ENCODE measurements at places on chromosomes 11 and 22.
A peak's percentile ranks its signal among the peaks of the same experiment; 100 is the strongest.

DNA sequence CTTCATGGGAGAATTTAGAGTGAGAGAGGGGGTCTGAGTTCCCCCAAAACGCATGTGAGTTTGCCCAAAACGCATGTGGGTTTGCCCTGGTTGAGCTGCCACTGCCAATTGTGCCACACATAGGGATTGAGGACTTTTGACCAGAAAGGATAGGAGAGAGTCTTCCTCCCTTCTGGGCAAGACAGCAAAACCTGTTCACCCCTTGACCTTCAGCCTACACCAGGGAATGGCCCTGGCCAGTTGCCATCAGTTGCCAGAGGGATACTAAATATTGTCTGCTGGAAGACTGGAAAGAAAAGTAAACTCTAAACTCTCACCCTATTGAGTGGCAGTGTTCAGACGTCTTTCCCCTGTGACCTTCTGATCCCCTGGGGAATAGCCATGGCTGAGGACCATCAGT, 363.8 kb downstream of the DLG2 start:
- DNase-seq: no peak

- no peak for DNase-seq
Observed at GRCh38 chr22:41498303-41498835, 29.5 kb downstream of the ACO2 start.

DNA sequence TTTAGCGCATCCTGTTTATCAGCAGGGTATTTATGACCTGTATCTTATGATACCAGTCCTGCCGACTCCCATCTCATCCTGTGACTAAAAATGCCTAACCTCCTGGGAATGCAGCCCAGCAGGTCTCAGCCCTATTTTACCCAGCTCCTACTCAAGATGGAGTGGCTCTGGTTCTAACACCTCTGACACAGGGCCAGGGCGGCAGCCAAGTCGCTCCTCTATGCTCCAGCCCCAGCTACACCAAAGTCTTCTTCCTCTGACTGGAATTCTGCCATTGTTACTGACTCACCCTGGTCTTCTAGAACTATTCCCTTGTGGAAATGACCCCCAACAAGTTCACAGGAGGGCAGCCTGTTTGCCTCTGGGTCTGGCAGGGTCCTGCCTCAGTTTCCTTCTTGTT, 7.9 kb upstream of the C1QTNF6 start:
- DNase-seq: no peak

DNA sequence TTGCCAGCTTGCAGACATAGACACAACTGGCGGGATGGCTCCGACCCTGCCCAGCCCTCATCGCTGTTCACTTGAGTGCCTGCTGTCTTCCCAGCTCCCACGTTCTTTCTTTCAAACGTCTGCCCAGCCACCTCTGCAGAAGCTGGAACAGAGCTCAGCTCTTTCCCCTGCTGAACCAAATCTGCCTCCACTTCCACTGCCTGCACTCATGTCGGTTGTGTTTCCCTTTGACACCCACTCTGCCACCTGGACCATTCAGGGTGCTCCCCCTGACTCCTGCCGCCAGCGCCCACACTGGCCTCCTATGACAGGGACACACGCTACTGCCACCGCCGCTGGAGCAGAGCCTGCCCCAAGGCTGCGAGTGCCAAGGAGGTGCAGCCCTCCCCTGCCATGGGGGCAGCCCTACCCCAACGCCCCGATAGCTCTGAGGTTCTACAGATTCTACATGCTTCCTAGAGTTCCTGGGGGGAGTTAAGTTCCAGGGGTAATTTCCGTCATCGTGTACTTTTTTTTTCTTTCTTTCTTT, 37.9 kb downstream of the TST start:
- DNase-seq: no peak

DNA sequence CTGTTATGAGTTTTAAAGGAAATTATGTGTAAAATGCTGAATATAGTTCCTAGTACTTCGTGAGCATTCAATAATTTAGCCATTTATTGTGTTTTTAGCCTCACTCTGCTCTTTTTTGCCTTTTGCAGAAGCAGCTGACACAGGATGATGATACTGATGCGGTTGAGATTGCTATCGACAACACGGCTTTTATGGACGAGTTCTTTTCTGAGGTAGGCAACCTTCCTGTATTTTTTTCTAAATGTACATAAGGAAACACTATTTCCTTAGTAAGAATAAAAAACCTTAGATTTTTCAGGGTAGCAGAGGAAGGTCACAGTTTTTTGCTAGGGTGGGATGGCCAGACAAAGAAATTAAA, 17.9 kb downstream of the STX3 start:
- DNase-seq: no peak

DNA sequence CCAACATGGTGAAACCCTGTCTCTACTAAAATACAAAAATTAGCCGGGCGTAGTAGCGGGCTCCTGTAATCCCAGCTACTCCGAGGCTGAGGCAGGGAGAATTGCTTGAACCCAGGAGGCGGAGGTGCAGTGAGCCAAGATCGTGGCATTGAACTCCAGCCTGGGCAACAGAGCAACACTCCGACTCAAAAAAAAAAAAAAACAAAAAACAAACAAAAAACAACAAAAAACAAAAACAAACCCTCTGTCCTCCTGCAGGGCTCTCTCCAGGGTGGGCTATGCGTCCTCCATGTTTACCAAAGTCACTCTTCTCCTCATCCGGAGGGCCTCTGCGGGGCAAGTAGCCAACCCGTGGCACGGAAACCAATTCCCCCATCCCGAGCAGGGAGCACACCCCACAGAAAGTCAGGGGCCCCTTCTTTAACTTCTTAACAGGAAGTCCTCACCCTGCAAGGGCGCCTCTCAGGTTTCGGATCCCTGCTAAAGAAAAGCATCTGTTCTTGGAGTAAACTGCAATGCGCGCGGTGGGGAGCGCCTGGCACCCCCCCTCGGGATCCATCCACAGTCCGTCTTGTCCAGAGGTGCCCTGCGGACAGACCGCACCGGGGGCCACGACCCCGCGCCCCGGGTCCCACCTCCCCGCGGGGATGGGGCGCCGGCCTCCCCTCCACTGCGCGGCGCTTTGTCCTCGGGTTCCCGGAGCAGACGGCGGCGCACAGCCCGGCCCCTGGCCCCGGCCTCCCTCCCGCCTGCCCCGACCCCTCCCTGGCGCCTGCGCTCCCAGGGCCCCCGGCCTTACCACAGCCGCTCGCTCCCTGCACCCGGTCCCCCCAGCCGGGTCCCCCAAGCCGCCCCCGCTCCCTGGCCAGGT, 712 bp downstream of the CERK start:
- peak; percentile 41 for DNase-seq

DNA sequence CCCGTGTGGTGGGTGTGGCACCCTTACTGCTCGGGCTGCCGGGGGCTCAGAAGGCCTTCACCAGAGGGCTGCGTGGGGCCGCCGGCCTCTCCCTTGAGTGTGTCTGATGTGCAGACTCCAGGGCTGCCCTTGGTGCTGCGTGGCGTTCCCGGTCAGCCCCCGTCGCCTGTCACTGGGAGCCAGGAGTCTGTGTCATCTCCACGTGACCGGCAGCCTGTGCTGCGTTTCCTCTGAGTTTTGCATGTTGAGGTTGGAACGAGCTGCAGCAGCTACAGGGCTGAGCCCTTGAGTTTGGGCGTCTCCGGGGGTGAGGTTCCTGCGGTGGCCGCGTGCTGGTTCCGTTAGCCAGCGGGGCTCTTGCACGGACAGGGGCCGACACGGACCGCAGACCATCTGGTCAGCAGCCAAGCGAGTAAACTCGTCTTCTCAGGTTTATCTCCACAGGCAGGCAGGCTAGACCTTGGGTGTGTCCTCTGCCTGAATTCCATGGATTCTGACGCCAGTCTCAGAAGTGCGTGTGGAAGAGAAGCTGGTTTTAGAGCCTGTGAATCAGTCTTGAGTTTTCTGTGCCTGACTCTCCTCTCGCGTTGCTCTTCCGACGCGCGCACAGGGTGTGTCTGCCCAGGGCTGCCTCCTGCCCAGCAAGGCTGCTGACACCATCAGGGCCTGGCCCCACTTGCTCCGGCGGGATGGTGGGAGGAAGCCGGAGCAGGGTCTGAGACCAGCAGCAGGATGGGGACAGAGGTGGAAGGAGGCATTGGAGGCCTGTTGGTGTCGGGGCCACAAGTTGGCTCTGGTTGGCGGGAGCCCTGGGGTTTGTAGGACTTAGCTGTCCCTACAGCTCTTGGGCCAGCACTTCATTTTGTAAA, 10.5 kb downstream of the PTDSS2 start:
- no peak for DNase-seq

GRCh38 chr22:31271026-31271425, 21.3 kb downstream of the PIK3IP1 start:
- DNase-seq: no peak

Data from activated CD4-positive, alpha-beta T cell treated with anti-CD3 and anti-CD28 coated beads for 24 hours (primary cell).